ENCODE measurements at places on chromosomes 2 and 18.

DNA sequence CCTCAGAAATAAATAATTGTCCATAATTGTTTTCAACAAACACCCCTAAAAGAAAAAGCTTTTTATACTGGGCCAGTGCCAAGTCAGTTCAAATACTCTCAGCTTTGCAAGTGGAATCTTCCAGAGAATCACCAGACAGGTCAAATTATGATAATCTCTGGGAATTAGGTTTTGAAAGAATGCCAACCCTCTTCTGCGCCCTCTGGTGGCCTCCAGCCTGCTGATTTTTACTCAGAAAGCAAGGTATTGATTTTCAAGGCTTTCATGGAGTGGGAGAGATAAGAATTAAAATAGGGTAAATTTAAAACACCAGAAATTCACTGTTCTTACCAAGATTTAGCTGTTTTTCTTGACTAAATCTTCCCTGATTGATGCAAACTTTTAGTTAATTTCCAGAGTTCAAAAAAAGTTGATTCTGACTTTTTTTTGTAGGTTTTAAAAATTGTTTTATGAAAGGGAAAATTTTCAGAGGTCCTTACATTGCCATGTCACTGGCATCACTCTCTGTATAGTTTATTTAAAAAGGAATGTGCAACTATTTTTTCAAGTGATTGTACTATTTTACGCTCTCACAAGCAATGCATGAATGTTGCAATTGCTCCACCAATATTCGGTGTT lies 282.9 kb upstream of the TNP1 start:
- no peak for DNase-seq

GRCh38 chr2:108403494-108403893 lies 25.7 kb downstream of the SULT1C4 start:
- peak; percentile 73 for DNase-seq

GRCh38 chr2:177445200-177445599 lies 52.6 kb downstream of the AGPS start:
- no peak for DNase-seq

DNA sequence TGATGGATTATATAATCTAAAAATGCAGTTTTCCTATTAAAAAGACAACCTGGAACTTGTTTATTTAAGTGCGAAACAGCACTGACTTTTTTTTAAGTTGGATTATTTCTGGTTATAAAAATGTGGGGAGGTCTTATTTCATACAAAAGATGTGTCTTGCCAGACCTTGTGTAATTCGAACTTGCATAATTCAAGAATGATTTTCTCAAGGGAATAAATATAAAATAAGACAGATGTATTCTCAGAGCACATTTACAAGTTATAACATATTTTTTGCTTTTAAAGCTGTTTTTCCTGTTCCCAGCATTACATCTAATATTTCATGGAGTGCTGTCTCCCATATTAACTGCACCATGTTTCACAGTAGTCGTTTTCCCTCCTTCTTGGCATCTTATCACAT lies 263.1 kb downstream of the CDH20 start:
- DNase-seq = peak; percentile 45

DNA sequence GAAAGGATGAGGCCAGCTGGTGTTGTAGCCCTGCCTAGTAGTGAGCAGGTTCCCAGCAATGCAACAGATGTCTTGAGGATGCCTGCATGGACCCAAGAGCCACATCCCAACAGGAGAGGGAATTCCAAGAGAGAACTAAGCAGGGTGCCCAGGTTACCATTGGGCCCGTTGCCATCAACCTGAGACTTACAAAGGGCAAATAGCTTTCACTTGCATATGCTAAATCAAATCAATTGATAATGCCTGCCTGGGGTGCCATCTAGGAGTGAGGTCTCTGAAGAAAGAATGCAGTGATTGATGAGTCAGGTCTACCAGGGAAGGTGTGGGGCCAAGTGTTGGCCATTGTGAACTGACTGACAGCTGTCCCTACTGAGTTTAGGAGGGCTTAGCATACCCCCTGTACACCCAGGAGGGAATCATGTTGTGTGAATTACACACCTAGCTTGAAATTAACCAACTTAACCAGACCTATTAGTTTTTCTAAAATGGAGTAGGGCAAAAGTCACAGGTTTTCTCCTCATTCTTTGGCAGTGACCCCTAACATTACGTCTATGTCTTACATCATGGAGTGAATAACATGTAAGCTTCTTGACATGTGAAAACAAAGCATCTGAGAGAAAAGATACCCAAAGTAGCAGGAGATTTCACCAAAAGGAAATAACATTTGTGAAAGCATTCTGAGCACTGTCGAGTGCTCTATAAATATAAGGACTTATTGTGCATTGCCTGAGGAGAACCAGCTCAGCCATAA lies 32.3 kb downstream of the FHOD3 start:
- peak; percentile 58 for DNase-seq

- no peak for DNase-seq
These were observed 123.3 kb upstream of the DLGAP1 start for GRCh38 chr18:4578449-4578848.

DNA sequence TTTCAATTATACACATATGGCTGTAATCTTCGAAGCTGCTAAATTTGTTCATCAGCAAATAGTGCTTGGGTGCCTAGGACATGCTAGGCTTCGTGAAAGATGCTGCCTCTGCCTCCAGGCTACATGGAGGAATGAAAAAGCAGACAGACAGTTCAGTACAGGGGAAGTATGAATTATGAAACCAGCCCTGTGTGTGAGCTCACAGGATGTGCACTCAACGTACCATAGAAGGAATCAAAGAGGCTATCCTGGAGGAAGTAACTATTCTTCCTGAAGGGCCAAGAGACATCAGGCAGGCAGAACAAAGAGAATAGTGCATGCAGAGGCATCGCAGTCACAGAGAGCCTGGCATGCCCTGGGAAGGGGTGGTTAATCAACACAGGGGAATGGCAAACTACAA lies 61.4 kb downstream of the DYM start:
- DNase-seq = peak; percentile 13

DNA sequence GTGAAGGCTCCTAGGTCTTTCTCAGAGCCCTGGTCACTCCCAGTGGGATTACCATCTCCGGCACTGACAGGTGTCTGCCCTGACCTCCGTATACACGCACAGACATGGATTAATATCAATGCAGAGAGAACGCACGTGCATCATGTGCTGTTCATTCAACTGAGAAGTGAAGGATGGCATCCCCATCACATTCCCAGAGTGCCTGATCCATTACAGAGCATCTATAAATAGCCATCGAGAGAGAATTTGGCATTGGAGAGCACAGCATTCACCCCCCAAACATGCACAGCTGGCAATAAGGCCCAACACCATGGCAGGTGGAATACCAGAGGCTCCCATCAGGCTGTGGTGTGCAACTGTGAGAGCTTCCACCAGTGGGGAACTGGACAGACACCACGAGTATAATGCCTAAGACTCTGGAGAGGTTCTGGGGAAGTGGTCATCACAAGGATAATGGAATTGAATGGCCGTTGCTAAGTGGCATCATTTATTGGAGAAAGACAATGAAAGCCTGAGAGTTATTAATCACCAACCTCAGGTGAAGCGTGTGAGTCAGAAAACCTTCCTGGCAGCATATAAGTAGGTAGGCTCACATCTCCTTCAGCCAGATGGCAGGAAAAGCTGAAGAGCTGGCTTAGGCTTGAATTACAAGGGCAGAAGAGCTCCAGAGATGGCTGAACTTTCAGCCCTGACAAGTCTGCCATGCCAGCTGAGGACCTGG lies 244.5 kb upstream of the ID2 start:
- no peak for DNase-seq

DNA sequence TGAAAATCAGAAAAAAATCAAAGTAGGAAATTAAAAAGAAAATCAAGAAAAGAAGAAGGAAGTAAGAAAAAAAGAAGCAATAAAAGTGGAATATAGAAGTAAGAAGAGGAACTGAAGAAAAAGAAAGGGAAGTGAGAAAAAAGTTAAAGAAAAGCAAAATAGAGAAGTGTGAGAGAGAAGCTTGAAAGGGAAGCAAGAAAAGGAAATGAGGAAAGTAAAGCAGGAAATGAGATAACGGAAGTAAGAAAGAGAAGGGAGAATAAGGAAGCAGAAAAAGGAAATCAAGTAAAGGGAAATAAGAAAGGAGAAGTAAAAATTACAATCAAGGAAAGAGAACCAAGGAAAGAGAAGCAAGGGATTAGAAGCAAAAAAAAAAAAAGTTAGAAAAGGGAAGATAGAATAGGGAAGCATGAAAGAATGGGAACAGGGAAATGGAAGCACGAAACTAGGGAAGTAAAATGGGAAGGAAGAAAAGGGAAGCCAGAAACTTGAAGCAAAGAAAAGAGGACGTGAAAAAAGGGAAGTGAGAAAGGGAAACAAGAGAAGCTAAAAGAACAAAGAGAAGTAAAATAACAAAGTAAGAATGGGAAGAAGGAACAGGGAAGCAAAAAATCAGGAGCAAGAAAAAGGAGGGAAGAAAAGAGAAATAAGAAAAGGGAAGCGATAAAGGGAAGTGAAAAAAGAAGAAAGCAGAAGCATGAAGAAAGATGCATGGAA lies 243.3 kb upstream of the NCKAP5 start:
- DNase-seq = no peak

DNA sequence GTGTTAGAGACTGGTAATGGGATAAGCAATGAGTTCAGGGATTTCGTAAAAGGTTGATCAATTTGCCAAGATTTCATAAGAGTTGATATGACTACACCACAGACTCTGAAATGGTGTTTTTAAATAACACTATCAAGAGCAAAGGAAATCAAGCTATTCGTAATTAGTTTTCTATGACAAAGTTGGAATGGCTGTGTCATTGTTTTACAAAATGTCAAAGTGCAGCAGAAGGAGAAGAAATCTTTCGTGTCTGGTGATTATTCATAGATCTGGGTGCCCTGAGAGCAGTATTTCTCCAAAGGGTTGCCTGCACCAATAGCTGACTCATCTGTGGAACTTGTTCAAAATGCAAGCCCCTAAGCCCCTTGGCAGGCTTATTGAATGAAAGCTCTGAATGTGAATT lies 70.1 kb downstream of the NABP1 start:
- peak; percentile 39 for DNase-seq

- DNase-seq = no peak
These were observed 176.0 kb downstream of the EXOC6B start for GRCh38 chr2:72649810-72650209.

DNA sequence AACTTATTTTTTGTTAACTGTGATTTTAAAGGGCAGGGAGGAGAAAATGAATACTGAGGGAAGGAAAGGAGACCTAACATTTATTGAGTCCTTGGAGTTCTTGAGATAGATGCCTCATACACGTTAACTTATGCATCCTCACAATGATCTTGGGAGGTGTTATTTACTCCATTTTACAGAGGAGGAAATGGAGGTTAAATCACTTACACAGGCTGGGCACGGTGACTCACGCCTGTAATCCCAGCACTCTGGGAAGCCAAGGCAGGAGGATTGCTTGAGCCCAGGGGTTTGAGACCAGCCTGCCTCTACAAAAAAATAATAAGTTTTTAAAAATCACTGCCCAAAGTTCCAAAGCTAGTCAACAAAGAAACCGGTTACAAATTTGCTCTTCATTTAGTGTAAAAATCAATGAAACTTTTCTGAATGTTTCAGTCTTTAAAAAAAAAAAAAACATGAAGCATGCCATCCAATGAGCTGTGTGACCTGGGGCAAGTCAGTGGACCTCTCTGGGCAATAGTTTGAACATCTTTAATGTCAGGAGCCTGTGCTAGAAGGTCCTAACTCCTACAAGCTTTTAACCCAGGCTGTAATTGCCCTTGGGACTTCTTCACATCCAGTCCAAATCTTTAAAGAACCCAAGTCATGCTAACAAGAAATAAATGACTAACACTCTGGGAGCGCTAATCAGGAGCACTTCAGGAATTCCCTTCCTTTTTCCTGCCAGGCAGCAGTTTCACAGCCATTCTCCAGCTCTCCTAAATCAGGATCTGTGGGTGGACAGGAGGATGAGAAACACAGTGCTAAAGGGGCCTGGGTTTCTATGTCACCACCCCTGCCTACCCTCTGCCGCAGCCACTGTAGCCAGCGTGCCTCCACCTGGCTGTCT lies 176.4 kb downstream of the TMEM247 start:
- DNase-seq = peak; percentile 55

GRCh38 chr2:6986301-6986911 lies 69.2 kb downstream of the RNF144A start:
- no peak for DNase-seq

- no peak for DNase-seq
These were observed 261.9 kb upstream of the SIX3 start for GRCh38 chr2:44679584-44679983.

DNA sequence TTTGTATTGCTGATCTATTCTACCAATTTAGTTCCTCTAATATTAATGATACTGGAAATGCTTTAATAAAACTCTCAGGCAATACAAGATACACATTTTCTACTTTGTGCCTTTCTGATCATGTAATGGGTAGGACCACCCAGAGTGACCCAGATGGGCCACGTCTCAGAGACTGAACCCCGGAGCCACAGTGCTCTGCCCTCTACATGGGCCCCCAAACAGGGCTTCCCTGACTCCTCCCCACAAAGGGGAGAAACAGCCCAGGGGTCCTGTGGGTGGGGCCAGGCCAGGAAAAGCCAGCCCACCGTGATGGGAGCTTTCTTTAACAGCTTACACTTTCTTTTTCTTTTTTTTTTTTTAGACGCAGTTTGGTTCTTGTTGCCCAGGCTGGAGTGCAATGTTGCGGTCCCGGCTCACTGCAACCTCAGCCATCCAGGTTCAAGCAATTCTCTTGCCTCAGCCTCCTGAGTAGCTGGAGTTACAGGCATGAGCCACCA lies 18.4 kb downstream of the HDAC4 start:
- no peak for DNase-seq

DNA sequence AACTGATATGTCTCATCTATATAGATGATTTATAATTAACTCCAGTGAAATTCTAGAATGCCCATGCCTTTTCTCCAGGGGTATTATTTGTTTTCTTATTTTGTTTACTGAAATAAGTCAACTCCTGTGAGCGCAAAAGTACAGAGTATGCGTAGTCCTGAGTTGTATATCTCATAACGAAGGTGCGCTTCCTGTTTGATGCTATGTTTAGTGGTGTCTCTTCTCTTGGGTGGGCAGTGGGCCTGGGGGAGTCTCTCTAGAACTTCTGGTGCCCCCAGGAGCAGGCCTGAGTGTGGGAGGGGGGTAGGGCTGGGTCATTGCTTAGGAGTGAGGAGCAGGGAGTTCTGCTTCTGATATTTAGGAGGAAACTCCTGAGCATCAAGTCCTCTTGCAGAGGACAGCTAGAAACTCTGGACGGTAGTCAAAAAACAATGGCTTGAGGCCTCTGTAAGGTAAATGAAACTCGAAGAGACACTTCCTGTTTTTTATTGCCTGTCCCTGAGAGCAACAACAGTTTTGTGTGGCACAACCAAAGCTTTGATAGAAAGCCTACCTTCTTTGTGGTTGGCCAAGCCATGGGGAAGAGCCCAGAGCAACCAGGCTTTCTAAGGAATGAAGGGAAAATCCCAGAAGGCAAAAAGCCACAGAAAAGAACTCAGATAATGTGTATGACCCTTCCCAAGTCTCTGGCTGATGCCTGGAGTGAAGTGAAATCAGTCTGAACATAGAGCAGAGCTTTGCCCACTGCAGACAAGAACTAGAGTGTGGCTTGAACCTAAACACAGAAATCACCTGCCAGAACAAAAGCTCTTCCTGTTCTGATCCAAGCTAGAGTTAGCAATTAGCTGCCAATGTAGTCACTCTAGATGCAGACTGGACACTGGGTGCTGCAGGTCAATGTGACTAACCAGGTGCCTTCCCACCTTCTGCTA lies 8.5 kb upstream of the SP140L start:
- DNase-seq = no peak

Measured in IMR-90 (cell line).